HS-5 (cell line): ENCODE measurements at places on chromosomes 1 and 21.
A peak's percentile ranks its signal among the peaks of the same experiment; 100 is the strongest.

GRCh38 chr1:46150085-46150484, 17.7 kb upstream of the PIK3R3 start:
- no peak for DNase-seq

- no peak for DNase-seq
Observed at GRCh38 chr1:149845416-149845815, 54.0 kb upstream of the BOLA1 start.

DNA sequence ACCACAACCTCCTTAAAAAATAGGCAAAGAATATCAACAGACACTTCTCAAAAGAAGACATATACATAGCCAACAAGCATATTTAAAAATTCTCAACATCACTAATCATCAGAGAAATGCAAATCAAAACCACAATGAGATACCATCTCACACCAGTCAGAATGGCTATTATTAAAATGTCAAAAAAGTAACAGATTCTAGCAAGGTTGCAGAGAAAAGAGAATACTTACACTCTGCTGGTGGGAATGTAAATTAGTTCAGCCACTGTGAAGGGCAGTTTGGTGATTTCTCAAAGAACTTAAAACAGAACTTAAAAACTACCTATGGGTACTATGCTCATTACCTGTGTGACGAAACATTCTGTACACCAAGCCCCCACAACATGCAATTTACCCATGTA, 20.7 kb downstream of the CD1B start:
- no peak for DNase-seq

DNA sequence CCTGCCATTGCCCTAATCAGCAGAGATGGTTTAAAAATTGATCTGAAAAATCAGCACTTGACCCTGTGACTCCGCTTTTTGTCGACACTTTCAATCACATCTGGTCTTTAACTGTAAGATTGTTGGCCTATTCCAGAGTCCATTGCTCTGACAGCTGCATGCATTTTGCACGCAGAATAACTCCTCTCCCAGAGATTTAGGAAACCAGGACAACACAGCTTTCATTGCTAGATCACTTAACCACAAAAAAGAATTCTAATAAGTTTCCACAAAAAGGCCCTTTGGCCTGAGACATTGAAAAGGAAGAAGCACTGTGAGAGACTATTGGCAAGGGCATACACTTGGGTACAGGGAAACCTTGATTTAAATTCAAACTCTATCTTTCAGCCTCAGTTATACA, 373.1 kb downstream of the TGFB2 start:
- DNase-seq, result no peak

- DNase-seq, result no peak
Observed at GRCh38 chr1:208791456-208791855, 547.3 kb upstream of the PLXNA2 start.

DNA sequence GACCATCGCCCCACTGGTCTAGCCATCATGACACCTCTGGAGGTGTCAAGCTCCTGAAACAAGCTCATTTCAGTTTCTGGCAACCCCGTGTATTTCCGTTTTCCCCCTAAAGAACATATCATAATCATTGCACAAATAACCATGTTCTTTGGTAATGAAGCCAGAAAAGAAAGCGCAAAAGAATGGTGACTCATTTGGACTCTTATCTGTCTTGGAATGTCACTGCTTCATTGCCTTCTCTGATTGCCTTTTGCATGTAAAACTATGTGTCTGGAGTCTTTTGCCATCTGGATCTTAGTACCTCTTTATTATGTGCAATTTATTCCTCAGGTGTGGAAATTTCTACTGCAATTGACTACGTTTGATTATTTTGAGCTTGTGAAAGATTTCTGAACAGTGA, 110.5 kb downstream of the COLGALT2 start:
- peak; percentile 26 for DNase-seq

- no peak for DNase-seq
Observed at GRCh38 chr1:219153723-219154122, 20.0 kb upstream of the LYPLAL1 start.

DNA sequence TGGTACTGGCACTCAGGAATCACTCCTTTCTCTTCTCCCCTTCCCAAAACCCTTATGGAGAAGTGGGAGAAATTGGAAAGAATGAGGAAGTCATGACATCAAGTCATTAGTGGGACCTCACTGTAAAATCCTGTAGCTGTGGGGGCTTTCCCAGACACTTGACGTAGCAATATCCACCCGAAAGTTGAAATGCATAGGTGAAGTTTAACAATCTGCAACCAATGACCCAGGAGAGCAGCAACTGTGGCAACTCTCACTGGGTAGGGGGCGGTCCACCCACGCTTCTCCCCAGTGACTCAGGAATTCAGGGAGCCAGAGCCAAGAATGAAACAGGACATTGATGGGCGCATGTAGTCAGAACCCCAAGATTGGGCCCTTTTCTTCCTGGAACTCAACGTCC, 27.0 kb downstream of the ABCA4 start:
- DNase-seq, result no peak

- no peak for DNase-seq
Observed at GRCh38 chr1:230818901-230819300, 49.4 kb downstream of the C1orf198 start.

DNA sequence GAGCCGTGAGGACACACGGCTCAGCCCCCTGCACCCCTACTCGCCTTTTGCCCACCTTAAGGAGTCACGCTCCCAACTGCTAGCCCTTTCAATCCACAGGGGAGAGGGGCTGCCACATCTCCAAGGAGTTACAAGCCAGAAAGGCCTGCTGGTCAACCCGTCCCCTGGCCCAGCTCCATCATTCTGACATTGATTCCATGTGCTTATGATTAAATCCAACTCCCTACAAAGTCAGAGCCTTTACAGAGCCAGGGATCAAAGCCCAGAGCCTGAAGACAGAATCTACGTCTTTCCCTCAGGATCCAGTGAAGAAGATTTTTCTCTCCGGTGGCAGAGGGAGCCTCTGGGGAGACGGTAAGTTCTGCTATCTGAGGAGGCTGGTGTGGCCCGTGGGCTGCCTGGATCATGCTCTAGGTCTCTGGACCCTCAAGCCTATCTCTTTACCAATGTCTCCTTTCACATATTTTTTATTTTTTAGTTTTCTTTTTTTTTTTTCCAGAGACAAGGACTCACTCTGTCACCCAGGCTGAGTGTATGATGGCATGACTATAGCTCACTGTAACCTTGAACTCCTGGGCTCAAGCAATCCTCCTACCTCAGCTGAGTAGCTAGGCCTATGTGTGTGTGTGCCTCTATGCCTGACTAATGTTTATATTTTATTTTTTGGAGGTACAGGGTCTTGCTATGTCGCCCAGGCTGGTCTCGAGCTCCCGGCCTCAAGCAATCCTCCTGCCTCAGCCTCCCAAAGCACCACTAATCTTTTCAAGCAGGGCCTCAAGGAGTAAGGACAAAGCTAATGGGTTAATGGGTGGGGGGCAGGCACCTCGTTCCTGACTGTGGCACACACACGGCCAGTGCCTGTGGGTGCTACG, 61.3 kb downstream of the SLC66A1 start:
- no peak for DNase-seq

DNA sequence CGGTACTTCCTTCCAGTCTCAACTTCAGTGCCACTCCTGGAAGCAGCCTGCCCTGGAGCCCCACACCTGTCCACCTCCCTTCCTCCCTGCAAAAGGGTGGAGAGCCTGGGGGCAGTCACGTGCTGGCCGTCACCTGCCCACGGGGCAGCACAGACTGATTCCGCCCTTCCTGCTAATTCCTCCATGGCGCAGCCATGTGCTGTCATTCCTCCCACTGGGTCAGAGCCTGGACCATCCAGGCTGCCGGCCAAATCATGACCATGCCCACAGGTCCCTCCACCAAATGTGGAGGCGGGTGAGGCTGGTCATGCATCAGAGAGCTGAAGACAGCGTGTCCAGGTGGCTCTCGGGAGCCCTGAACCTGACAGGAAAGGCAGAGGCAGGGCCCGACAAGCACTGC, 24.4 kb upstream of the GPR153 start:
- no peak for DNase-seq

DNA sequence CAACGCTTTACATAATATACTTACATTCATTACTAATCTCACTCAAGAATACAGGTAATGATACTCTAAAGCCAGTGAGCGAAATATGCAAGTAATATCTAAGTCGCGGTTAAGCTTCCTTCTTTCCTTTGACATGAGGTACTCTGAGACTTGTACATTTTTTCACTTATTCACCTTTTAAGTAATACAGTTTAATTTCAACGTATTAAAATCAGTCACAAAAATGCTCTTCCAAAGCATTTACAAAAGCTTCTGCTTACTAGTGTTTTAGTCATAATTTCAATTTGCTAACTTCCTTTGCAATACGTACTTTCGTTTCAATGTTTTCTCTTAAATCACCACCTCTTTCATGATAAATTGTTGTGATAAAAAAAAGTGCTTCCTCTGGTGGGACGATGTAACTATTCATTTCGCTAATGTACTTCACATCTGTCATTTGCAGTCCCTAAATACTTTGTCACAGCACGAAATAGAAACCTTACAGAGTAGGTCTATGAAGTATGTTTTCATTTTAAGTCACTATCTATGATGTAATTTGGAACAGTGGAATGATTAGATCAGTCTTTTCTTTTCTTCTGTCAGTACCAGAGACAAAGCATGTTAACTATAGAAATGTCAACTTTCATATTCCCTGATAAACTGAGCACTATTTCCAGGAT, 34.0 kb upstream of the ADGRL4 start:
- DNase-seq, result no peak

GRCh38 chr1:47971385-47972160, 25.6 kb downstream of the TRABD2B start:
- no peak for DNase-seq

DNA sequence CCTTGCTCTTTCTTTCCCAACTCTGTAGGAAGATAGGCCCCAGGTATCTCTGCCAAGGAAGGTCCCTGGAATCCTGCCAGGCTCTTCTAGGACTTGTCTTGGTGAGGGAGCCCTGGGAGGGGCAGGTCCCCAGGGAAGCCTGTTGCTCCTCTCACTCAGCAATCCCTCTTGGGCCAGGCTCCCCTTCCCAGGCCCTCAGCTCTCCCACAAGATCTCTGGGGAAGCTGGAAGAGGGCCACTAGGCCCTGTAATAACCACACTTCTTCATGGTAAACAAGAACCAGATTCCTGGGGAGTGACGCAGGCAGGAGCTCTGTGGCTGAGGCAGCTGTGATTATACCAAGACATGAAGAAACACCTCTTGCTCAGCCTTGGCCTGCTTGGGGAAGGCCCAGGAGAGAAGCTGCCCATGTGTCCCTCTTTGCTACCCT, 9.9 kb upstream of the MAPKAPK2 start:
- DNase-seq, result peak; percentile 96

DNA sequence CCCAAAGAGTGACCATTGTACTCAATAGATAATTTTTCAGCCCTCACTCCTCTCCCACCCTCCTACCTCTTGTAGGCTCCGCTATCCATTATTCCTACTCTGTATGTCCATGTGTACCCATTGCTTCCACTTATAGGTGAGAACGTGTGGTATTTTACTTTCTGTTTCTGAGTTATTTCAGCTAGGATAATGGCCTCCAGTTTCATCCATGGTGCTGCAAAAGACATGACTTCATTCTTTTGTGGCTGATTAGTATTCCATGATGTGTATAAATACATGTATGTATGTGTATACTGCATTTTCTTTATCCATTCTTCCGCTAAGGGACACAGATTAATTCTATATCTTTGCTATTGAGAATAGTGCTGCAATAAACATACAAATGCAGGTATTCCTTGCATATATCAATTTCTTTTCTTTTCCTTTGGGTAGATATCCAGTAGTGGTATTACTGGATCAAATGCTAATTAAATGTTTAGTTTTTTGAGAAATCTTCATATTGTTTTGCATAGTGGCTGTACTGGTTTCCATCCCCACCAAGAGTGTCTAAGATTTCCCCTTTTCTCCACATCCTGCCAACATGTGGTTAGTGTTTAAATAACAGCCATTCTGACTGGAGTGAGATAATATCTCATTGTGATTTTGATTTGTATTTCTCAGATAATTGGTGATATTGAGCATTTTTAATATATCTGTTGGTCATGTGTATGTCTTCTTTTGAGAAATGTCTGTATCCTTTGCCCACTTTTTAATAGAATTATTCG, 4.9 kb downstream of the LY9 start:
- no peak for DNase-seq

GRCh38 chr1:168114845-168115244, 21.9 kb downstream of the GPR161 start:
- DNase-seq, result no peak

DNA sequence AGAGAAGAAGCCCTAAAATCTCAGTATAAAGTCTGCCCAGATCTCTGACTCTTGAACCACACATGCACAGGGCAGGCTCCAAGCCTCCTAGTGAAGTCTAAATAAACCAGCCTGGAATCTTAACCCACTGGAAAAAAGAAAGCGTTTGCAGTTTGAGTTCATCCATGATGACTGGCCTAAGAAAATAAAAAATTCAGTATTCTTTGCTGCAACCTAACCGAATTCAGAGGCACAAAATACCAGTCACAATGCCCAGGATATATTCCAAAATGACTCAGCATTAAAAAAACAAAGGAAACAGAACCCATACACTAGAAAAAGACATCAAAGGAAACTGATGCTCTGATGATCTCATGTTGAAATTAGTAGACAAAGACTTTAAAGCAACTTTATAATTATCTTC, 269.2 kb downstream of the SDCCAG8 start:
- peak; percentile 61 for DNase-seq

DNA sequence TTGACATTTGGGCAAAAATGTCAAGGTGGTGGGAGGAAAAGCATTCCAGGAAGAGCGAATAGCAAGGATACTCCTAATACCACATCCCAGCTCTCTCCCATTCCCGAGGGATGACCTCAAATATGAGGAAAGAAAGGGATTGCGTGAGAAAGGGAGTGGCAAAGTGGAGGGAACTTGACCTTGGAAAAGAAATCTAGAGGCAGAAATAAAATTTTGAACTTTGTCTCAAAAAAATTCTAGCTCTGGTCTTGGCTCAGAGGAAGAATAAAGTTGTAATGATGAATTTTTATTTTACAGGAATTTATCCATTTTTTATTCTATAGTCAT, 127.8 kb downstream of the TBX19 start:
- DNase-seq, result no peak

GRCh38 chr1:99603699-99604560, 42.0 kb upstream of the PALMD start:
- no peak for DNase-seq

- DNase-seq, result peak; percentile 89
Observed at GRCh38 chr1:161399257-161399998, 31.8 kb upstream of the CFAP126 start.

GRCh38 chr1:19734472-19734999, 65.2 kb downstream of the TMCO4 start:
- DNase-seq, result no peak

DNA sequence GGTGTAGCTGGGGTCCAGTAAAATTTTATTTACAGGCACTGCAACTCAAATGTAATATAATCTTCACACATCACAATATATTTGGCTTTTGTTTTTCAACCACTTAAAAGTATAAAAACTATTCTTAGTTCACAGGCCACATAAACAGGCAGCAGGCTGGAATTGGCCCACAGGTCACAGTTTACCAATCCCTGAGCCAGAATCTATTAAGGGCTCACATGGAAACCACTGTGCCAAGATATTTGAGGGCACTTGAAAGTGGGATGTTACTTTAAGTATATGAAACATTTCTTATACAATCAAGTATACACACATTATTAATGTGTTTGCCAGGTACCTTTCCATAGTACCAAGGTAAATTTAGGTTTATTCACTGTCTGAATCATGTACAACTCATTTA, 71.9 kb upstream of the PRDX6 start:
- no peak for DNase-seq
